Urinary bladder (tissue), 4 donors: ENCODE measurements at places on chromosomes 2 and 18. TPM values are rescaled to one million over a fixed set of nuclear protein-coding genes. Genes with fewer than 3 reads are reported as not detected.

Gene RFTN2
- polyA plus RNA-seq: 4.0 TPM

Gene NGEF
- 4.2 TPM for polyA plus RNA-seq

Gene ECEL1
- 0.95 TPM for polyA plus RNA-seq

Gene GKN1
- polyA plus RNA-seq: 0.47 TPM

Gene HOXD3
- polyA plus RNA-seq: 1.6 TPM

Gene GAL3ST2
- polyA plus RNA-seq: not detected

GRCh38 chr2:159613091-159613490 is 3.3 kb downstream of the BAZ2B start:
- DNase-seq: no peak

DNA sequence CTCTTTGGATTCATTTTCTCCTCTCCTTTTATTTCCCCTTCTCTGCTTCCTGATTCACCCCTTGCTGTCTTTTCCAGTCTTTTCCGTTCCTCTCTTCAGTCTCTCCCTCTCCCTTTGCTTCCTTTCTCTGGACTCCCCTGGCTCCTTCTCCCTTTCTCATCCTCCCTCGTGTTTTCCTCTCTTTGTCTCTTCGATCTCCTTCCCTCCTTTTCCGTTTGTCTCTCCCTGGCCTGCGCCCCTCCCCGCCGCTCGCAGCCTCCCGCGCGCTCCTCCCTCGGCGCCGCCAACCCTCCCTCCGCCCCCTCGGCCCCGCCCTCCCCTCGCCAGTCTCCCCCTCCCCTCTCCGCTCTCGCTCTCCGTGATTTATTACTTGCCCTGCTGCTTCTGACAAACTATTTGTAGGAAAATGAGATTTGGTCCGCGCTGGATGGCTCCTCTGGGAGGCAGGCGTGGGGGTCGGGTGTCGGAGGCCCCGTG is 46.0 kb upstream of the PAX8 start:
- DNase-seq: peak; percentile 72

DNA sequence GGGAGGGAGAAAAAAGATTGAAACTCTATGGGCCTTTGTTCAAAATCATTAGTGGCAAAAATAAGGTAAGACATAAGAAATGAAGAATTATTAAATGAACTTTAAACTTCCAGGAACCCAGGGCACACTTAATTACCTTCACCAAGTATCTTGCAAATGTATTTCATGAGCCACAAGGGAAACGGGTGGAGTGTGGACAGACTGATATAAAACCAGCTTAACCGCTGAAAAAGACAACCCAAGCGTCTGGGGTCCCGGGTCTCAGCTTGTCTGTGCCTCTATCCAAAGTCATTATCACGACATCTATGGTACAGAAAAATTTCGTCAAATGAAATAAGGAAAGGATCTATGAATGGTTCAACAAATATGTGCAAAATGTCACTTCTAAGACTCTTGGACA is 13.9 kb upstream of the MBOAT2 start:
- DNase-seq: no peak

DNA sequence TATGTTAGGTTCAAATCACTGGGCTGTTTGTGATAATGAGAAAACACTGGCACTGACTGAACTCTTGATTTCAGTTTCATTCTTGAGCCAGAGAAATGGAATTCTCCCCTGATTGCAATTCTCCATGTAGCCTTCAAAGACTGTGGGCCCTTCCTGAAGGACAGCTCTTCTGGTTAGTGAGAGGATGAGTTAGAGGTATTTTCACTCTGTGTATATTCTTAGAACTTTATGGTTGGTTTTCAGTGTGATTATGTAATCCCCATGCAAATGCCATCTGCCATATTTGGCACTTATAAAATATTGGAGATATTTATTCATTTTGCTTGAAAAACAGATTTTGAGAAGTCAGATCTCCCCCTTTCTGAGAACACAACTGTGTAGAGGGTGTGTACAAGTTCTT is 323.7 kb downstream of the SLC4A3 start:
- no peak for DNase-seq

GRCh38 chr18:28108814-28109213 is 68.1 kb downstream of the CDH2 start:
- DNase-seq: no peak

DNA sequence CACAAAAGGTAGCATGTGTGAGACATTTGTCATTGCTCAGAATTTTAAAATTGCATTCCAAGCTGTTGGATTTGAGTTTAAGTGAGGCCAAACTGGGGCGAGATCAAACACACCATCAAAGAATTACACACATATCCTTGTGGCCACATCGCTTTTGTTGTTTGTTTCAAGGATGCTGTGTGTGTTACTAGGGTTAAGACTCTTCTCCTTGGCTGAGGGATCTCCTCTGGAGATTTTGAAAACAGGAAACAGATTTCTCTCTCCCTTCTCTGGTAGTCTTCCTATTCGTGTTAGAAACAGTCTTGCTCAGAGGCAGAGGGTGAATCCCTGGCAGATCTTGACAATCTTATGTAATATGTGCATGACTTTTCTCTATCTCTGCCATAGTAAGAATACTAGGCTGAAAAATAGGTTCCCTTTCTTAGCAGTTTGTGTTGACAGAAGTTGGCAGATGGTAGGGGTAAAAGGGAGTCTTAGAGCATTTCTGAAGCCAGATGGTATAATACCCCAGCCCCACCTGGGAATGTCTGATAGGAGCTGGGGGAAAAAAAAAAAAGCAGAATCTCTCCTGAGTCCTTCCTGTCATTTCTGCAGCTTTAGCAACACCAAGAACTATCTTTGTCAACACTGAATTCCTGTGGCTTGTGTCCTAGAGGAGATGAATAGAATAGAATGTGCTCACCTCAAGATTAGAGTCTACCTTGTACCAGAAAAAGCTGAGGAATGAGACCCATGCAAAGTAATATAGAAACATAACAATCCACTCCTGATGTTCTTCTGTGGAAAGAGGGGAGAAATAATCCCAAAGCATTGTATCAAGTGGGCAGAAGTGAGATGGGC is 101.8 kb downstream of the XRCC5 start:
- DNase-seq: no peak

- DNase-seq: no peak
Observed at GRCh38 chr2:112910219-112910618, 746 bp upstream of the IL37 start.
